B cell (primary cell): ENCODE measurements at places on chromosomes 6 and 20.

DNA sequence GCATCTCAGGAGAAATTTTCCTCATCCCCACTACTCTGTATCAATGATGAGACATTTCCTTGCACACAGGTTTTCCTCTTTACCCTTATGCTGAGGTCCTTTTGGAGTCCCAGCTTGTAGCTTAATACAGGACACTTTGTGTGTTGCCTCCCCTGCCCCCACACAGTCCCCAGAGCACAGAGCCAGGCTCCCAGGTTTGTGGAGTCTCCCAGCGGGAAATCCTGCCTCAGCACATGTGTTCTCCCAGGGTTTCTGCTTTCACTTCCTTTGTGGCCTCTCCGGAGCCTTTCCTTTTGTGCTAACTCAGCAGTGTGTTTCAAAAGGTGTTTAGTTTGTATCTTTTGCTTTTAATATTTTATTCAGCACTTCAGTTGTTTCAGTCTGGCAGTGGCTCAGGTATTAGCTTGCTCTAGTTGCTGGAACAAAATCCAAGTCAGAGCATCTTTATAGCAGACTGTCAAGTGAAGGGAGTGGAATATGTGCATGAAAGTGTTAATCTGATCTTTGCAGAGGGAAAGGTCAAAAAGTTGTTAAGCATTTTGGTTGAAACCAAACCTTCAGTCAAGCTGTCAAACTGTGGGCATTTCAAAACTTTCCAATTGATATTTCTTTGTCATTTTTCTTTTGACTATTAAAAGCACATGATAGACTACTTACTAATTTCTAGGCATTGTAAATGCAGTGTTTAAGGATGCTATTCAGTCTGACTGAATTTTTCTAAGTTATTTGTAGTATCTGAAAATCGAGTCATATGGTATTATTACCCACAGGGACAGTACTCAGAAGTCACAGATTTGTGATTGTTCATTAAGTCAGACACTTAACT lies 8.6 kb downstream of the SNX9 start:
- no peak overlapping the region for H3K4me3 ChIP-seq
- no peak for DNase-seq
- H3K36me3 ChIP-seq: peaks cover 1% of the 10 kb centered on the region
- H3K27me3 ChIP-seq: no peaks in the 10 kb centered on the region
- H3K27ac ChIP-seq: no peak overlapping the region

DNA sequence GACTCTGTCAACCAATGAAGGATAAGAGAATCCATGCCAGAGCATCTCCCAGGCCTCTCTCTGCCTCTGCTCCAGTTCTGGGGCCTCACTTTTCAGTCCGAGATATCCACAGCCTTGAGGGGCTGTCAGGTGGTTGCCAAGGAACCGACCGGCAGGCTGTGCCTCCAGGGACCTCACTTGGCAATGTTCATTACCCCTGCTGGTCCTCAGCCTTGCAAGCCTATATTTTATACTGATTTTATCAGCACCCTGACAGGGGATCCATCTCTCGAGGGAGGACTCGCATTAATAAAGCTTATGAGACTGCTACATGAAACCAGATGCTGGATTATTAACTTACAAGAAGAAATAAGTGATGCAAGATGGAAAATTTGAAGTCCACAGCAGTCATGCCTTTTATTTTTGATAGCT lies 39.9 kb downstream of the TMC2 start:
- no peak overlapping the region for H3K4me3 ChIP-seq
- no peak for DNase-seq
- H3K27ac ChIP-seq: no peak overlapping the region

DNA sequence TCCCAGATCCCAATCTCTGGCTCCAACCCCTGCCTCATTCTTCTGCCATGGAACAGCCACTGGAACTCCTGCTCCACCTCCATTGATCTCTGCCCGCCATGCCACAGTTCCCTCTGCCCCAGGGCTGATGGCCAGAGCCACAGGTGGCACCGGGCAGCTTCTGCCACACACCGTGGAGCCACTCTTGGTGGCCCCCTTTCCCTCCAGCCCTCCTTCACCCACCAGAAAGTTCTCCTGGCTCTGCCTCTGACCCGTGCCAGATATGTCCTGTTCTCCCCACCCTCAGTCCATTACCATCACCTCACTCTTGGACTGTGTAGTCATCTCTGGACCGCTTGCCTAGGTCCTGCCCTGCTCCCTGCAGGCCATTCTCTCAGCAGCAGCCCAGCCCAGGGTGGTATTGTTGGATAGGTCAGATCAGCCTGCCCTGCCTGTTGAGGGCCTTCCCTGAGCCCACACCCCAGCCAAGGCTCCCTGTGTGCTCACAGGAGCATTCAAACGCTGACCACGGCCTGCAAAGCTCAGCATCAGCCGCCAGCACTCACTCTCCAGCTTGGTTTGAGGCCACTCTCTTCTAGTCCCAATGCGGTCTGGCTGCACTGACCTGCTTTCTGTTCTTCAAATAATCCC lies 16.8 kb upstream of the SYNDIG1 start:
- no peaks in the 10 kb centered on the region for H3K36me3 ChIP-seq
- H3K4me3 ChIP-seq: no peak overlapping the region
- H3K4me1 ChIP-seq: no peaks in the 10 kb centered on the region
- no peak overlapping the region for H3K27ac ChIP-seq
- DNase-seq: no peak

- no peak overlapping the region for H3K4me3 ChIP-seq
- no peaks in the 10 kb centered on the region for H3K36me3 ChIP-seq
- H3K4me1 ChIP-seq: no peaks in the 10 kb centered on the region
- no peak for DNase-seq
- H3K27me3 ChIP-seq: no peaks in the 10 kb centered on the region
Observed at GRCh38 chr6:56914798-56915658, 39.9 kb upstream of the BEND6 start.

DNA sequence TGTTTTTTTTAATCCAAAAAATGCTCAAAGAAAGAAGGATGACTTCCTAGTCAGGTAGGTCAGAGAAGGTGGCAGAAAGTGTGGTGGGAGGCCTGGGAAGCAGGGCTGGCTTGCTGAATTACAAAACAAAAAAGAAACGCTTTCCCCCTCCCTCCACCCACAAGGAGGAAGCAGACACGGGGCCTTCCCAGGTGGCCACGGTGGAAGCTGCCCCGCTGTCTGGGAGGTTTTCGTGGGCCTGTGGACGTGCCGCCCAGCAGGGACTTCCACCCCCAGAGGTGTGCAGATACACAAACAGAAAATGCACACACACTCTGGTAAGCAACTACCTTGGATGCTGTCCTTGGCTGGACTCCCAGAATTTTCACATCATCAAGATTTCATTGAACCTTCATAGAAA lies 198.2 kb upstream of the CDH4 start:
- H3K36me3 ChIP-seq: no peaks in the 10 kb centered on the region
- no peaks in the 10 kb centered on the region for H3K4me1 ChIP-seq
- no peaks in the 10 kb centered on the region for H3K27me3 ChIP-seq
- DNase-seq: no peak

GRCh38 chr6:55886185-55886836 lies 10.9 kb upstream of the BMP5 start:
- H3K4me3 ChIP-seq: no peak overlapping the region
- no peaks in the 10 kb centered on the region for H3K4me1 ChIP-seq
- H3K36me3 ChIP-seq: no peaks in the 10 kb centered on the region
- no peak overlapping the region for H3K27ac ChIP-seq
- DNase-seq: no peak
- H3K27me3 ChIP-seq: no peaks in the 10 kb centered on the region

- no peaks in the 10 kb centered on the region for H3K36me3 ChIP-seq
- H3K4me3 ChIP-seq: peak overlapping the region; percentile 42
- peaks cover 7% of the 10 kb centered on the region for H3K4me1 ChIP-seq
- DNase-seq: peak; percentile 20
- no peaks in the 10 kb centered on the region for H3K27me3 ChIP-seq
Observed at GRCh38 chr6:142728910-142729481, 216.0 kb downstream of the HIVEP2 start.

DNA sequence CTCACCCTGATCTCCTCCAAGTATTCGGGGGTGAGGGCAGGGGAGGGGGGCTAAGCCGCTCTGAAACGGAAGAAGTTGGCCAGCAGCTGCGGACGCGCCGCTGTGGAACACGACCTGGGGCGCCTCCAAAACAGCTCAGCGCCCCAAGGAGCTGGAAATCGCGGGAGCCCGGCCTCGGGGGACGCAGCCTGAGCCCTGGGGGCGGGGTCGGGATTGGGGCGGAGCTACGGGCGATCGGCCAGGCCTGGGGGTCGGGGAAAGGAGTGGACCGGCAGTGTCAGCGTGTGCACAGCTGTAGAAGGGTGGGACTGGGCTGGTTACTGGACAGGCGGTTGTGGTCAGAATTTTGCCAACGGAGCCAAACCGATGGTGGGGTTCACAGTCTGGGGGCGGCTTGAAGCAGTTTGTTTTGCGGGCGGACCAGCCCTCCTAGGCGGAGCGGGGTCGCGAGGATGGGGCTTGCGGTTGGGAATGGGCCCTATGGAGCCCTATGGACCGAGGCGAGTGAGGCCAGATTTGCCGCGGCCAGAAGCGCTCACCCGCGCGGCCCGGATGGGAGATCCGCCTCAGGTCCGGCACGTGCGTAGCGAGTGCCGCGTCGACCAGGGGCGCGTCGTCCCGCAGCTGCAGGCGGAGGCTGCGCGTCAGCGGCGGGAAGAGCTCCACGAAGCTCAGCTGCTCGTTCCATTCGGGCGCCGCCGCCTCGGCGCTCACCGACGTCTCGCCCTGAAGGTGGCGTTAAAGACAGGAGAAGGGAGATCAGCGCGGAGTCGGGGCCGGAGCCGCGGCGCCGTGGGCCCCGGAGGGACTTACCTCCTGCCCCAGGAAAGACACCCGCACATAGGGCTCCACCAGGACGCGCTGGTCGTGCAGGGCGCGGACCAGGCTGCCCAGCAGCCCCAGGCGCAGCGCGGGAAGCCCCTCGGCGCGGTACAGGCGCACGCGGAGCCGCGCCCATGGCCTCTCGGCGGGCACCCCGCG lies 14.3 kb upstream of the SPAG4 start:
- H3K27me3 ChIP-seq: no peaks in the 10 kb centered on the region
- no peaks in the 10 kb centered on the region for H3K36me3 ChIP-seq
- peaks cover 16% of the 10 kb centered on the region for H3K4me1 ChIP-seq
- DNase-seq: peak; percentile 88
- H3K4me3 ChIP-seq: peak overlapping the region; percentile 77

DNA sequence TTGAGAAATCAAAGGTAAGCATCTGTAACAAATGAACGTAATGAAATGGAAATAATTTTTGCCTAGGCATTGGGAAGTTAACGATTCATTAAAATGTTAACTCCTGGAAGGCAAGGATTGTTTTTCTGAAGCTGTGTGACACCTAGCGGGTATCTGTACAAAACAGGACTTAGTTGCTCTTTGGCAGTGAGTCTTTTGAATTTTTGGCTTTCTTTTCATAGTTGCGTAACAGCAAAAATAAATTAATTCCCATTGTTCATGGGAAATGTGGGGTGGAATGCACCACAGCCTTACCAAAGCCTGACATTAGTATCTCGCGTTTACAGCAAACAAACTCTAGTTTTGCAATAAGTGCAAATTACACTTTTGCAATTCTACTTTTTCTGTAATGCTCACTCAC lies 92.7 kb upstream of the DTNBP1 start:
- H3K36me3 ChIP-seq: no peaks in the 10 kb centered on the region
- H3K27me3 ChIP-seq: no peaks in the 10 kb centered on the region

- no peaks in the 10 kb centered on the region for H3K27me3 ChIP-seq
- H3K36me3 ChIP-seq: no peaks in the 10 kb centered on the region
- DNase-seq: no peak
- no peak overlapping the region for H3K4me3 ChIP-seq
Observed at GRCh38 chr20:60096166-60096565, 137.9 kb downstream of the CDH26 start.

DNA sequence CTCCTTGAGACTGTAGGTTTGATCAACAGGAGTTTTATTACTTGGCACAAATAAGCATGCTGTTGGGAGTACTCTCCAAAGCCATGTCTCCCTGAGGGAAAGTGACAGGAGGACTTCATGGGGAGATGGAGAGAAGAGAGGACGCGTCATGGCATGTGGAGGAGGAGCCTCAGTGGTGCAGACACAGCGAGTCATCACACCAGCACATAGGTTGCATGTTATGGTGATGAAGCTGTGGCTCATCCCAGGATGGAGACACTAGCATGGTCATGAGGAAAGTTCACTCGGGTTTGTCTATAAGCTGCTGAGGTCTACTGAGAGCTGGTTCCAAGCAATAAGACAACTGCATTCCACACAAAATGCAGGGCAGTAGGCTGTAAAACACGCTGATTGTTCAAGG lies 13.2 kb upstream of the SSTR4 start:
- H3K27ac ChIP-seq: no peak overlapping the region
- H3K4me3 ChIP-seq: no peak overlapping the region
- no peaks in the 10 kb centered on the region for H3K4me1 ChIP-seq
- no peak for DNase-seq
- no peaks in the 10 kb centered on the region for H3K36me3 ChIP-seq
